ENCODE measurements at places on chromosomes 13 and 19.

DNA sequence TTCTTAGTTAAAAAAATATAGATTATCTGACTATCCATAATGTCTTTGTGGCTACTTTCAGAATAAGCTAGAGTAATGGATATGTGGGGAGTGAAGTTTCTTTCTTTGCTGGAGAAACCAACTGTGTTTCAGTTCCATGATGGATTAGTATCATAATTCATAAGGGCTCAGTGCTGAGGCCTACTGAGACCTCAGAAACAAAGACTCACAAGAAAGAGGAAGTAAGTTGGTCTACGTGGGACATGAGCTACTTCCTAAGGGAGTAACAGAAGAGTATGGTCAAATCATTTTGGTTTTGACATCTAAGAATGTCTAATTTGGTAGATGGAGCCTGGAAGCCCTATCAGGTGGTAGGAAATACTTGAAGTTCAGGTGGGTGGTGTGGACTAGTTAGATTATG, 99.0 kb upstream of the HTR2A start:
- no peaks in the 10 kb centered on the region for H3K27me3 ChIP-seq
- H3K36me3 ChIP-seq: no peaks in the 10 kb centered on the region
- DNase-seq: no peak
- H3K27ac ChIP-seq: no peak overlapping the region

- no peaks in the 10 kb centered on the region for H3K27me3 ChIP-seq
- no peak overlapping the region for H3K27ac ChIP-seq
- DNase-seq: no peak
- no peak overlapping the region for H3K4me3 ChIP-seq
- H3K4me1 ChIP-seq: no peaks in the 10 kb centered on the region
- no peaks in the 10 kb centered on the region for H3K36me3 ChIP-seq
Observed at GRCh38 chr19:29315556-29316190, 102.7 kb upstream of the UQCRFS1 start.

DNA sequence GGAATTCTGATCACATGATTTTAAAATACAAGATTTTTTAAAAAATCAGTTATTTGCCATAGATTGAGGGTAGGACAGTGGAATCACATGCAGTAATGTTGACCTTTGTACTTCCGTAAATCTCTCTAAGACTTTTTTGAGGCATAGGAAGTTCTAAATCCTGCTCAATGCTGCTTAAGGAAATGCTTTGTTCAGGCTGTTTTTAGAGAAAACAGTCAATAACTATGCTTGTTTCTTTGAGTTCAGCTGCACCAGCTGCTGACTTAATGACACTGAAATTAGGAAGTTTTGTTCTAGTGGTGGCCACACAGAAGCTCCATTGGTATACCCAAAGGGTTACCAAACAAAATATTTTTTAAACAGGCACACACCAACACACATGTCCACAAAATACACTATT, 60.9 kb downstream of the KLF12 start:
- H3K36me3 ChIP-seq: peaks cover 8% of the 10 kb centered on the region
- peaks cover 40% of the 10 kb centered on the region for H3K4me1 ChIP-seq
- H3K27me3 ChIP-seq: no peaks in the 10 kb centered on the region
- H3K27ac ChIP-seq: no peak overlapping the region
- H3K4me3 ChIP-seq: no peak overlapping the region

GRCh38 chr13:21175656-21176214, 617 bp downstream of the SKA3 start:
- H3K36me3 ChIP-seq: peaks cover 2% of the 10 kb centered on the region
- no peak for DNase-seq
- no peaks in the 10 kb centered on the region for H3K27me3 ChIP-seq
- H3K4me1 ChIP-seq: peaks cover 22% of the 10 kb centered on the region

DNA sequence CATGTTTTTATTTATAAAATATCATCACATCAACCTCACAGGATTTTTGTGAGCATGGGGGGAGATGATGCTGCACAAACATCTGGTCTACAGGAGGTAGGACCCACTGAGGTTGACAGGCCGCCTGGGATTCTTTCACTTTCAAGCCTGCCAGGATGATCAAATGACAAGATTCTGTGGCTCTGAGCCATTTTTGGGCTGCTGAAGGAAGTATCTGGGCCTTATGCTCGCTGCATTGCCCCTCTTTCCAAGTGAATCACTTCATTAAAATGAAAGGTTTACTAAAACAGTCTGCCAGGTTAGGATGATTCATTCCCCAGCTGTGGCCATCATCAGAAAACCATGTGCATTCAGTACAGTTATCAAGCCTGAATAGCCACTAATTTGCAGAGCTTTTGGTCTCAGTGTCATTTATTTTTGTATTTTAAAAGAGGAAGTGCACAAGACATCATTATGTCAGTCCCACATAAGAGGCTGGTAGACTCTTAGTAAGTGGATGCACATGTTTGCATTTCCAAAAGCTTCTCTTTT, 34.4 kb downstream of the STARD13 start:
- H3K36me3 ChIP-seq: no peaks in the 10 kb centered on the region
- no peak for DNase-seq
- H3K27ac ChIP-seq: no peak overlapping the region
- no peak overlapping the region for H3K4me3 ChIP-seq

DNA sequence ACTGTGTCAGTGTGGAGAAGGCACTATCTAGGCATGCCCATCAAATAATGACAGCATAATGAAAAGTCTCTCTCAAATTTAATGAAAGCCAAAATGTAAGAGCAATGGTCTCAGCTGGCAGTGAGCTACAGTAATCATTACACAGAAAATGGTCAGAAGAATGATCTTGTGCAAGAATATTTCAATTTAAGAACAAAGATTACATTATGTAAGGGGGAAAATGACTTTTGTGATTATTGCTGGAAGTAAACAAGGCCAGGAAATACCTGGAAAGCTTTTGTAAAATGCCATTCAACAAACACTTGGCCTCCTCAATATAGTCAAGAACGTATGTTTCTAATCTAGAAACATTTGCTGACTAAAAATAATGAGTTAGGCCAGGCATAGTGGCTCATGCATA, 89.1 kb downstream of the CAB39L start:
- H3K4me1 ChIP-seq: no peaks in the 10 kb centered on the region
- DNase-seq: no peak
- no peaks in the 10 kb centered on the region for H3K27me3 ChIP-seq
- no peak overlapping the region for H3K27ac ChIP-seq
- H3K36me3 ChIP-seq: peaks cover 4% of the 10 kb centered on the region
- H3K4me3 ChIP-seq: no peak overlapping the region

DNA sequence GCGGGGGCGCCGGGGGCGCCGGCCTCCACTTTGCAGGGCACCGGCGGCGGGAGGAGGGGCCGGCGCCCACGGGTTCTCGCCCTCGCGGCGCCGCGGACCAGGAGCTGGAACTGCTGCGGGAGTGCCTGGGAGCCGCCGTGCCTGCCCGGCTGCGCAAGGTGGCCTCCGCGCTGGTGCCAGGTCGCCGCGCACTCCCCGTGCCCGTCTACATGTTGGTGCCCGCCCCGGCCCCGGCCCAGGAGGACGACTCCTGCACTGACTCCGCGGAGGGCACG, 11.9 kb downstream of the C19orf25 start:
- H3K36me3 ChIP-seq: no peaks in the 10 kb centered on the region
- peaks cover 18% of the 10 kb centered on the region for H3K27me3 ChIP-seq
- no peak for DNase-seq
- H3K4me3 ChIP-seq: no peak overlapping the region

DNA sequence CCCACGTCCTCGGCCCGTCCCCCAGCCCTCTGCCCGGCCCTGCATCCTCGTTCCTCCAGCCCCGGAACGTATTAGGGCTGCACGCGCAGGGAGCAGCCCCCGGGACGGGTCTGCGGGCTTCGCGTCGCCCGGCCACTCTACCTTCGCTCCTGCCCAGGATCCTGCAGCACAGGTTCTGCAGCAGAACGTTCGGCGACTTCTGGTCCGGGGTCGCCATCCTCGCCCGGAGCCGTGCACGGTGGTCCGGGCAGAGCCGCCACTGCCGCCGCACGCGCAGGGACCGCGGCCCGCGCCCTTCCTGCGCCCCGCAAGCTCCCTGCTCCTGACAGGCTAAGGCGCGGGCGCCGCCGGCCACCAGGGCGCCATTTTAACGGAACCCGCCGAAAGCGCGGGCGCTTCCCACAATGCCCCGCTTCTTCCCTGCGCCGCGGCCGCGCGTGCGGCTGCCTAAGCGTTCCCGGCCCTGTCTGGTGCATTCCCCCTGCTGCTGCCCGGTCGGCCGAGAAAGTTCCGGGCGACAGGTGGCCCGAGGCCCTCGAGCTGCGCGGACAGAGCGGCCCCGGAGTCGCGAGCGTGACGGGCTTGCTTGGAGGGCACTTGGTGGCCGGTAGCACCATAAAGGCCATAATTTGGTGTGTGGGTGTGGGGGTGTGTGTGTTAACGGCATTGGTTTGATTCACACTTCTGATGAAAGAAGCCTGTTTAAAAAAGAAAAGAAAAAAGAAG, at the start of gene TUBGCP3:
TSS of gene TUBGCP3 (minus strand) at position 390 of the 726 bp plus-strand sequence. CDS start at position 217, 173 bp downstream.
- H3K4me3 ChIP-seq: peak within 1 kb of the TSS; percentile 85
- H3K27me3 ChIP-seq: no peaks in the 10 kb centered on the region
- peak; percentile 80 for DNase-seq
- H3K36me3 ChIP-seq: no peaks in the 10 kb centered on the region
- H3K4me1 ChIP-seq: peaks cover 25% of the 10 kb centered on the region

GRCh38 chr13:79508224-79508961, 27.4 kb downstream of the NDFIP2 start:
- H3K4me3 ChIP-seq: no peak overlapping the region
- no peak overlapping the region for H3K27ac ChIP-seq
- H3K4me1 ChIP-seq: no peaks in the 10 kb centered on the region
- no peaks in the 10 kb centered on the region for H3K36me3 ChIP-seq
- DNase-seq: no peak

GRCh38 chr13:105907319-105908019, 628.0 kb downstream of the EFNB2 start:
- peaks cover 7% of the 10 kb centered on the region for H3K4me1 ChIP-seq
- DNase-seq: no peak
- H3K27me3 ChIP-seq: no peaks in the 10 kb centered on the region
- H3K4me3 ChIP-seq: no peak overlapping the region
- H3K36me3 ChIP-seq: no peaks in the 10 kb centered on the region
- no peak overlapping the region for H3K27ac ChIP-seq

DNA sequence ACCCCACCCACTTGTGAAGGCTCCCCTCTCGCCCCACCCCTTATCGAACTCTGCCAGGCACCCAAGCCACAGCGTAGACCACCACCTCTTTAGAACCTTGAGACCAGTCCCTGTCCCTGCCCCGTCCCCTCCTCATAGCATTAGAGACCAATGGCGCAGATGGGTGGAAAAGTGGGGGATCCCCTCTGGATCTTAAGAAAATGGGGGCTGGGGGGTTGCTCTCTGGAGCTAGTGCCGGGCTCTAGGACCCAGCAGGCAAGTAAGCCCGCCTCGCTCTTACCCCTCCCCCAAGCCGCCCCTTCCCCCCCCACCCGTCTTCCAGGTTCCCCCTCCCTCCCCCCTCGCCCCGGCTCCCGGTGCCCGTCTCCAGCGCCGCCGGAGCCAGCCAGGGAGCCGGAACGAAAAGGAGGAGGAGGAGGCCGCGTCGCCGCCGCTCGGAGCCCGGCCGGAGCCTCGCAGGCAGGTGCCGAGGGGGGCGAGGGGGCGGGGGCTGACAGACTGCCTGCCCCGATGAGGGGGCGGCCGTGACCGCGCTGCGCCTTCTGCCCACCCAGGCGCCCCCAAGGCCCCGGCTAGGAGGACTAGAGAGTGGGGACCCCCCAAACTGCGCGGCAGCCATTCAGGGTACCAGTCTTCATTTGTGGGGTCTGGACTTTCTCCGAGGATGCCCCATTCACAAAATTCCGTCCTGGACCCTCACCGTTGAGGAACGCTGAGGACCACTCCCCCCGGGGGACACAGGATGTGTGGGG, at the start of gene SPRED3:
TSS of gene SPRED3 (plus strand) at position 349 of the 752 bp plus-strand sequence. CDS start 1,606 bp downstream, outside the sequence.
- peaks cover 2% of the 10 kb centered on the region for H3K36me3 ChIP-seq
- peaks cover 17% of the 10 kb centered on the region for H3K27me3 ChIP-seq
- no peak within 1 kb of the TSS for H3K27ac ChIP-seq
- H3K4me1 ChIP-seq: peaks cover 44% of the 10 kb centered on the region
- no peak for DNase-seq

GRCh38 chr13:32191452-32191998, 123.6 kb downstream of the ZAR1L start:
- DNase-seq: no peak
- no peaks in the 10 kb centered on the region for H3K4me1 ChIP-seq
- no peak overlapping the region for H3K4me3 ChIP-seq
- H3K36me3 ChIP-seq: no peaks in the 10 kb centered on the region
- H3K27ac ChIP-seq: no peak overlapping the region

DNA sequence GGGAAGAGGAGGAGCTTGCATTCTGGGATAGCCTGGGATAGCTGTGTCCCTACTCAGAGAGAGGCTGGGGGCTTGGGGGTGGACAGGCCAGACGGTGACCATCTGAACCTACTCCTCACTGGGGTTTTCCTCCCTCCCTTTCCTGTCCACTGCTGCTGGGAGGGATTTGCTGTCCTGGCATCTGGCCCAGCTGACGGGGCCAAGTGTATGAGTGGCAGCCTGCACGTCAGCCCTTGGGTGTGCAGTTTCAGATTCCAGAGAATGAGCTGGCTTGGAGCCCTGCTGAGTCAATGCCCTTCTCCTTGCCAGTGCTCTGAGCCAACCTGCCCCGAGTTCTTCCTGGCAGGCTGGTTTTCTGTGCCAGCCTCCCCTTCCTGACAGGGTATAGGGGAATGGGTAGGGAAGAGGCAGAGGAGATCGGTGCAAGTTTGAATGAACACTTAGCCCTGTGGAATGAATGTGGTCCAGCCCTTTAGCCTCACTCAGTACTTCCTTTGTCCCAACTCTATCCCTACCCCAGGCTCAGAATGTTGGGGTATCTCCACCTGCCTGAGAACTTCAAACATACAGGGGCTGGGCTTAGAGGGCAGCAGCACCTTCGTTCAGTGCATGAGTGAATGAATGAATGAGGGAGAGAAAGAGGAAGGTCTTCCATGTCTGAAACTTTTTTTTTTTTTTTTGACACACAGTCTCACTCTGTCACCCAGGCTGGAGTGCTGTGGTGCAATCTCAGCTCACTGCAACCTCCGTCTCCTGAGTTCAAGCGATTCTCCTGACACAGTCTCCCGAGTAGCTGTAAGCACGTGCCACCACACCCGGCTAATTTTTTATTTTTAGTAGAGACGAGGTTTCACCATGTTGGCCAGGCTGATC, 1.8 kb upstream of the ANGPTL4 start:
- H3K36me3 ChIP-seq: no peaks in the 10 kb centered on the region
- H3K4me1 ChIP-seq: peaks cover 18% of the 10 kb centered on the region
- no peak overlapping the region for H3K27ac ChIP-seq
- no peak overlapping the region for H3K4me3 ChIP-seq

- no peak for DNase-seq
- no peaks in the 10 kb centered on the region for H3K36me3 ChIP-seq
- H3K27me3 ChIP-seq: no peaks in the 10 kb centered on the region
Observed at GRCh38 chr13:80571346-80572307, 230.7 kb upstream of the SPRY2 start.
